Cerebellum (tissue), 4 donors: ENCODE measurements at places on chromosomes 1 and 21.

- no peak for DNase-seq
Observed at GRCh38 chr1:229325853-229326487, 16.9 kb downstream of the CCSAP start.

DNA sequence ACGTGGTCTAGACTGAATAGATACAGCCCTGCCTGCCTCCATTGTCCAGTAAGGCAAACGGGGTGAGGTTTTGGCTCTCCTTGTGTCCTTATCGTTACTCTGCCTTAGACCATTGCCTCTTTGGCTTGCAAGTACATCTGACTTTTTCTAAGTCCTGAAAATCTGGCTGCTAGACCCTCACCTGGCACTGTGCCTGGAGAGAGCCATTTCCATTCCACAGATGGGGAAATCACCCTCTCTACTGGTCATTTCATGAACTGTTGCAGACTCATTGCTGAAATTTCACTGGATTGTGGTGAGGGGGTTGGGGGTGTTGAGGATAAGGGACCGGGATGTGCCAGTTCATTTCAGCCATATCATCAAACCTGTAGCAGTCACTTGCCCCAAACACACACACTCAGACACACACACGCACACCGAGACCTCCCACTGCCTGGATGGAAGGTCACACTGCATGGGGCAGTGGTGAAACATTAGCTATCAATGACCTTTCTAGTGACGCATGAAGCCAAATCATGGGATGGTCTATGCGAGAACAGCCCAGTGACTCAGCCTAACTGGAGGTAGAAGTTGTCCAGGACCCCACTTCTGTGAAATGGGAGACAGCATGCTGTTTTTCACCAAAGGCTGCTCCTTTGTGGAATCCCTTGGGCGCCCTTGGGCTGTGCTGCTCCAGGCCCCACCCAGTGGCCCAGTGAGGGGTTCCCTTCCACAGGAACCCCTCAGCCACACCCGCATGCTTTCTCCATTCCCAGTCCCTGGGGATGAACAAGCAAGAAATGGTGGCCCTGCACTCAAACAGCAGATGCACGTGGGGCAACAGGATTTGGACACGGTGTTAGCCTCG is 34.9 kb upstream of the VASH2 start:
- DNase-seq = no peak

DNA sequence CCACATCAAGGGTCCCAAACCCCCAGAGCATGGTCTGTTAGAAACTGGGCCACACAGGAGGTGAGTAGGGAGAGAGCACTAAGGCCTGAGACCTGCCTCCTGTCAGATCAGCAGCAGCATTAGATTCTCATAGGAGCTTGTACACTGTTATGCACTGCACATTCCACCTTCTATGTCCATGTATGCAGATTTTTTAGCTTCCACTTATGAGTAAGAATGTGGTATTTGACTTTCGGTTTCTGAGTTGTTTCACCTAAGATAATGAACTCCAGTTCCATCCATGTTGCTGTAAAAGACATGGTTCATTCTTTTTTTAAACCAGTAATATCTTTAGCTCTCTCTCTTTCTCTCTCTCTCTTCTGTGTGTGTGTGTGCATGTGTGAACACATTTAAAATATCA is 663 bp upstream of the GBP6 start:
- no peak for DNase-seq

GRCh38 chr1:235015291-235015985 is 113.2 kb downstream of the TOMM20 start:
- no peak for DNase-seq

DNA sequence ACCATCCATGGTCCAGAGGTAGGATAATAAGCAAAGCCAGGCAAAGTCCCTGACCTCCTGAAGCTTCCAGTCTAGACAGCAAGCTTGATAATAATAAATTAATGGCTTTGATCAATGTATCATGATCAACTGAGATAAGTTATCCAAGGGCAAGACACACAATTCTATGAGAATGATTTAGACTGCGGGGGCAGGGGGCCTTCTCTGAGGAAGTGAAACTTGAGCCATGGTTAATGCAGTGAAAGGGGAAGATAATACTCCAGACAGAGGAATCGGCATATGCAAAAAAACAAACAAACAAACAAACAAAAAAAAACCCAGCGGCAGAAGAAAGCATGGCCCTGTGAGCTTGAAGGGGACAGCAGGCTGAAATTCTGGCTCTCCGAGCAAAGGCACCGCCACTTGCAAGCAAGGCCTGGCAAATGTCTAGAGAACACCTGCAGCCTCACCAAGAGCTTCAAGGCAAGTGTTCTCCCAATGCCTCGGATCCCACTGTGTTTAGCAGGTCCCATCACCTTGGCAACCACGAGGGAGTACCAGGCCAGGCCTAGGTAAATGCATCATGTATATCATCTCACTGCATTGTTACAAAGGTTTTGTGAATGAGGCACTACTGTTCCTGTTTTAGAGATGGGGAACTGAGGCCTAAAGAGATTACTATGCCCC is 24.9 kb downstream of the CSMD2 start:
- DNase-seq = peak; percentile 19

- no peak for DNase-seq
Observed at GRCh38 chr1:116699605-116700004, 32.1 kb upstream of the IGSF3 start.

DNA sequence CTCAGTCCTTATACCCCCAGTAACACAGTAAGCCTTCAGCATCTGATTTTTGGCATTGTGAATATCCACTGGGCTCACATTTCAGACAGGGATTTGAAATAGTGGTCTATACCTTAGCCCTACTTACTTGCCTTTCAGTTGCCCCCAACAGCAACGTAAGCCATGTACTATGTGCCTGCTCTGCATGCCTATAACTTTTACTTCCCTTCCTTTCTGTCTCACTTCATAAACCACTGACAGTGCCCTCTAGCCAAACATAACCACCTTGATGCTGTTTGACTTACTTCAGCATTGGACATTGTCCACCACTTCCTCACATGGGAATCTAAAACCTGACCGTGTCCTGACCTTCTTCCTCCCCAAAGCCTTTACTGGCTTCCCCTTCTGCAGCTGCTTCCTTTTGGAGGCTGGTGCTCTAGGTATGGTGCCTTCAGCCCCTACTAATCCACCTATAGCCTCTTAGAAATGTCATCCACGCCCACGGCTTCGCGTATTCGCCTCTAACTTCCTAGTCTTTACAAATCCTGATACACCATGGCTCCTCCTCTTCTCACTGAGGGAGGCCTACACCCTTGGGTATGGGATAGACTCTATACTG is 3.6 kb upstream of the ZNF672 start:
- DNase-seq = no peak

DNA sequence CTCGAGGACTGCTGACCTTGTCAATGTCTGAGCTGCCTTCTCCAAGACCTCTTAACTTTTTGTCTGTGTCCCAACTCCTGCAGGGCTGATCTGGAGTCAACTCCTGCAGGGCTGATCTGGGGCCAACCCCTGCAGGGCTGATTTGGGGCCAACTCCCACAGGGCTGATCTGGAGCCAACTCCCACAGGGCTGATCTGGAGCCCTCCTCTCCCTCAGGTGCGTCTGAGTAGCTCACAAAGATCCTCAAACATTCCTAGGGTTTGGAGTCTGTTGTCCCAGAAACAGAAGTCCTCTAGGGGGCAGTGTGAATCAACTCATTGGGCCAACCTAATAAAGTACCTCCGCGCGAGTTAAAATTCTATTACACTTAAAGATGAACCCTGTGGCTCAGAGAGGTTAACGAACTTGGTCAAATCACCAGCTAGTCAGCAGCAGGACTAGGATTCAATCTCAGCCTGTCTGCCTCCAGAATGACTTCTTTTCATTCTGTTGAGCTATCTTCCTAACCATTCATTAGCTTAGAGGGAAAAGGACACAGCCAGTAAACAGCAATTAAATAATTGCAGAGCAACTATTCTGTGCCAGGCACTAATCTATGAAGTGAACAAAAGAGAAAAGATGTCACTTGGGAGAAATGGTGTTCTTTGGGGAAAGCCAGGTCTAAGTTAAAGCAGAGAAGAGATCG is 17.2 kb upstream of the RLF start:
- DNase-seq = peak; percentile 50

GRCh38 chr1:158998781-158999161 is 10.9 kb upstream of the IFI16 start:
- DNase-seq = no peak

DNA sequence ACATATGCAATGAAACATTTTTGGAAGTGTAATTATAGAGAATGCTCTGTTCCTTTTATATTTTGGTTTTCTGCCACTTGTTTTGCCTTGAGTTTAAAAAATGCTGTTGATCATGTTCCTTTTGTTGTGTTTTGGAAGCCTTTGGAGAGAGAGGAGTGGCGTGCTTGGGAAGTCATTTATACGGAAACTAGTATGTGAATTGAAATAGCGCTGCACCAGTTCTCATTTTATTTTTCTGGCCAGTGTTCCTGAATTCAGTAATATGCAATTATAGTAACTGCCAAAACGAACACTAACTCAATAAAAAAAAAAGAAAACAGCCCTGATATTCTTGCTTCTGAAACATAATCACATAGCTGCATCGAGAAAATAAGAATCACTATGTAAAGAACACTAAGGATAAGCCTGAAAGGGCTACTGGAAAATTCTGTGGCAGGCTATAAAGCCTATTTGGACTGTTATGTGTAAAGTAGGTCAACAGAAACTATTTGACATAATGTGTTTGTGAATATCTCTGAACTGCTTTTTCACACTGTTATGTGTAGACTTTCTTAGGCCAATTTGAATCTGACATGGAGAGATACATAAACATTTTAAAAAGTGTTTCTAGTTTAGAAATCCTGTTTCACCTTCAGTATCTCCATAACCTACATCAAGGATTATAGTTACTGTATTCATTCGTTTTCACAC is 742.0 kb downstream of the KCNT2 start:
- DNase-seq = no peak

GRCh38 chr1:90856463-90857007 is 139.4 kb upstream of the BARHL2 start:
- DNase-seq = no peak

DNA sequence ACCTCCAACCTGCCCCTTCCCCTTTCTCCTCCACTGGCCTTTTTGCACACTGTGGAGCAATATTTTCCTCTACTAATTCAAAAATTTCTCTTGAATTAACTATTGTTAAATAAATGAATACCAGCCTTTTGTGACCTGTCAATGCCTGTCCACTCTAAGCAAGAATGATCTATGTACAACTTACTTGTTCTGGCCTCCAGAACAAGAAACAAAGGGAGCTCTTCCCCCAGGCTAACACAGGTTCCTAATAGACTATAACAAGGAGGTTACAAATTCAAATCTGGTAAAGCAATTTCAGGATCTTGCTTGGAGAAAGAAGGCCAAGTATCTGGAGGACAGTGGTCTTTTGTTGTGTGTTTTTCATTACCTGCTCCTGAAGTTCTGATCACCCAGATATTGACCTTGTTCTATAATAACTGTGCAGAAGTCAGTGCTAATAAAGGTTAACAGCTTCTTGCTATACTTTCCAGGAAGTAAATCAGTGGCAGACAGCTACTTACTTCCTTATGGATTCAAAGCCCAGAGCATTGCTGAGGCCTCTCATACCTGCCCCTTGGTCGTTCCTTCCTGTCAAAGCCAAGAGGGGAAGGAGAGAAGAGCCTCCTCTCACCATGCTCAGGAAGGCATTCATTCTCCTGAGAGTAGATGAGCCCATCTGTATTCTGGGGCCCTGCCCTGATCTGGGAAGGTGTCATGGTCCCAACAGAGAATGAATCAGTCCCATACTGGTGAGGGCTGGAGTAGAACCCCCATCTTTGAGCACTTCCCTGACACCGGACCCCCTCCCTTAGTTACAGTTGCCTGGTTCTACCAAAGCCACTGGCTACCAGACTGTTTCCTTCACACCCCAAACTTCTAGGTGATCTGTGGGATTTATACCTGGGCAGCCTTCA is 56.8 kb downstream of the DESI2 start:
- no peak for DNase-seq

- DNase-seq = no peak
Observed at GRCh38 chr1:117616967-117617366, 11.1 kb downstream of the TENT5C start.

- no peak for DNase-seq
Observed at GRCh38 chr1:112272101-112272772, 123.8 kb upstream of the CTTNBP2NL start.

DNA sequence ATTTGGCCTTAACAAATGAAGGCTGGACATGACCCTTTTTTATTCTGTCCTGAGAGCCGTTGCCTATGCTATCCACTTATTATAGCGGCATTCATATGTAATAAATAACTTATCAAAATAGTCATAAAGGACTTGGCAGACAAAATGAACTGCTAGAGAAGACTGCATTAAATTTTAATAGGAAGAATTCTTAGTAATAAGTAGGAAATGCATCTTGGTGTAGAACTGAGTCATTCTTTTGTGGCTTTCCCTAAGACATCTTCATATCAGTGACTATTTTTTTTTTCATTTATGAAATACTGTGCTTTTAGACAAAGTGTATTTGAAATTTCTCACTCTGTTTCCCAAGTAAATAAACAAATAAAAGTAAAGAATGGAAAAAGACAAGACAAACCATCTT is 45.6 kb downstream of the PBX1 start:
- DNase-seq = no peak

- no peak for DNase-seq
Observed at GRCh38 chr1:97010566-97011264, 289.1 kb downstream of the PTBP2 start.

- DNase-seq = no peak
Observed at GRCh38 chr1:159600894-159601293, 13.3 kb downstream of the APCS start.

DNA sequence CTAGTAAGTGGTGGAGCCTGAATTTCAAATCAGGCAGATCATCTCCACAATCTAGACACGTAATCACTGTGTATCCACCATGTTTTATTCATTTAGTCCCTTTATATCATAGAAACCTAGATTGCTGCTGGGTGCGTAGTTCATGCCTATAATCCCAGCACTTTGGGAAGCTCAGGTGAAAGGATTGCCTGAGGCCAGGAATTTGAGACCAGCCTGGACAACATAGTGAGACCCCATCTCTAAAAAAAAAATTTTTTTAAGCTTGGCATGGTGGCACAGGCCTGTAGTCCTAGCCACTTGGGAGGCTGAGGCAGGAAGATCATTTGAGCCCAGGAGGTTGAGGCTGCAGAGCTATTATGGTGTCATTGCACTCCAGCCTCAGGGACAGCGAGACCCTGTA is 10.1 kb downstream of the MED18 start:
- DNase-seq = no peak

DNA sequence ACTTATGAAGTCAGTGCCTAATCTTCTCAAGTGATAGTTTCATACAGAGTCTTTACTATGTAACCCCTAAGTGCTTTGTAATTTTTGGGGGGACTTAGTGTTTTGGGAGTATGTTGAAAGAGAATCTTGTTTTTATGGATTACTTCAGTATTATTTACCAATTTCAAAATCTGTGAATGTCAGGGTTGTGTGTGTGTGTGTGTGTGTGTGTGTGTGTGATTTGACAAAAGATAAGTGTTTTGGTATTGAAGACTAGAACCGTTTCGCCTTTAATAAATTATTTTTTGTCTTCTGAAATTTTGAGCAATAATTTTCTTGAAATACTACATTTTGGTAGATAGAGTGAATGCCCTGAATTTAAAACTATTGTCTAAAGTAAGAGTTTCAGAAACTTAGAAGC is 5.8 kb downstream of the MAGI3 start:
- no peak for DNase-seq

GRCh38 chr1:63773815-63774616 is at the start of gene ROR1:
TSS of gene ROR1 (plus strand) at chr1:63774017.
- DNase-seq = peak; percentile 89

GRCh38 chr1:230176871-230177411 is 109.9 kb downstream of the GALNT2 start:
- peak; percentile 55 for DNase-seq
